ENCODE measurements at places on chromosomes 4 and X.

- no peak for DNase-seq
These were observed 21.6 kb upstream of the HMX1 start for GRCh38 chr4:8893227-8893623.

DNA sequence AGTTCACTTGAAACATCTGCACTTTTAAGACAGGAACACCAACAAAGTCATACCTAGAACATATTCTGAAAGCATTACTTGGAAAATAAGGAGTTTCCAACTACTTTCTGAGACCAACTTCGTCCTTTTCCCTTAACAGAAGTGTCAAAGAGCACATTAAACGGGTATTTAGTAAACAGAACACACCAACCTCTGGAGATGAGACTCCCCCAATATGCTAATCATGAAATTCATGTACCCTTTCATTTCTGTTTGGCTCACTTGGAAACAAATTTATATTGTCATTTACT is 69.2 kb downstream of the NOCT start:
- no peak for DNase-seq

GRCh38 chrX:12263211-12263610 is 124.9 kb downstream of the FRMPD4 start:
- no peak for DNase-seq

DNA sequence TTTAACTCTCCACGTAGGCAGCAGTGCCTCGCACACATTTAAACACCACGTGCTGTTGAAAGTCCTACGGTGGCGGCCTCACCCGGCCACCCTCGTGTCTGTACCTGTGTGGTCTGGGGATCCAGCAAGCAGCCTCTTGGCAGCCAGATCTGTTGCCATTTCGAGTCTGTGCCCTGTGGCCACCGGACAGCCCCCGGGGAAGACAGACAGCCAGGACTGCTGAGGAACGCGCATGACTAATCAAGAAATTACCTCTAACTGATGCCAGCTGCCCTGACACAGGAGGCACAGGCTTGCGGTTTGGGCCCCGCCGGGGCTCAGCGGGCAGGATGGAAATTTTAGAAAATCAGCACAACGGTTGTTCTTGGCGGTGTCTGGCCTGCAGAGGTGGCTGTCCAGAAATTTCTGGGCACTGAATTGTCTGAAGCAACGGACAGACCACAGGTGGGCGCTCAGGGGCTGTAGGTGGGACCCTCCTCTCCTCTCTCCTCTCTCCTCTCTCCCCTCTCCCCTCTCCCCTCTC is 15.6 kb upstream of the ASMTL start:
- DNase-seq, result no peak

DNA sequence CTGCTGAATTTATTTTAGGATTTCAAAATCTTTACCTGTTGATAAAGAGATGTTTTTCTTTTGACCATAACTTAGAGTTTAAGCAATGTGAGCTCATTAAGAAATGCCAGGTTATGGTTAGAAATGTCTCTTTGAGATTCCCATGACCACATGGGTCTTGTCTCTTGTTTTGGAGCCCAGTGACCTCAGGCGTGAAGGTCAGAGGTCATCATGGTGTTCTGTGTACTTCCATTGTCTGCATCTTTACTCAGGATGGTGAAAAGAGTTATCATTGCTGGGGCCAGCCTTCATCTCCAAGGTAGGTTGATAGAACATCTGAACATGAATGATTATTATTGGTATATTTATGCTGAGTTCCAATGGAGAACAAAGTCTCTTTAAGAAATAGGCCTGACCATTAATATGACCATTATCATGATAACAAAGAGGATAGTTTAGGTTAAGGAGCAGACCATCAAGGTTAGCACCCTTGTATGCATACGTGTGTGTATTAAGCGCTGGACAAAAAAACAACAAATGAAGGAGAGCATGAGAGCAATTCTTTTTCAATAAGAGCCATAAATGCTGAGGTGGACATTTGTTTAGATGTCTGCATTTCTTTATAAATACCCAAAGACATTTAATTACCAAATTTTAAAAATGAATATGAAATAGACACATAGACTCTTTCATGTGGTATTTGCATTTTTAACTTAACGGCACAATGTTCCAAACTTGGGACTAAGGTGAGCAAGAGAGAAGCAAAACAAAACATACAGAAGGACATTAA is 120.6 kb upstream of the PAQR3 start:
- no peak for DNase-seq
